ENCODE measurements at places on chromosomes 2 and 18.
A peak's percentile ranks its signal among the peaks of the same experiment; 100 is the strongest.

- DNase-seq, result no peak
Measured at GRCh38 chr2:109537565-109538222, 76.1 kb downstream of the SEPTIN10 start.

GRCh38 chr2:189500456-189501160 lies 59.3 kb downstream of the WDR75 start:
- no peak for DNase-seq

DNA sequence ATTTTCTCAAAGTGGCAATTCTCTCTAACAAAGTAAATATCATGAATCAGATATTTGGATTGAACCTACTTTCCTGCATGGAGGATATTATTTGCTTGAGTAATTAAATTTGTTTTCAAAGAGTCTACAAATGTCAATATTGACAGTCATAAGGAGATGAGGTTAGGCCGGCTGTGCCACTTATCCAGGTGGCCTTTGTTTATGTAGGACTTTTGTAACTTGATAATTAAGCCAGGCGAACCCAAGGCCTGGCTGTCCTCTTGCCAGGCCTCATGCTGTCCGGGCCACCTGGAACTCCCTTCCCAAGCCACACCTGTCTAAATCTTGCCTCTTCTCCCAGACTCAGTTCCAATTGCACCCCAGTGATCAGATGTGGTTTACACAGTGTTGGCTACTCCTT lies 255.2 kb downstream of the ACKR3 start:
- DNase-seq, result peak; percentile 97

- DNase-seq, result no peak
Measured at GRCh38 chr2:59786684-59787083, 766.8 kb downstream of the BCL11A start.

DNA sequence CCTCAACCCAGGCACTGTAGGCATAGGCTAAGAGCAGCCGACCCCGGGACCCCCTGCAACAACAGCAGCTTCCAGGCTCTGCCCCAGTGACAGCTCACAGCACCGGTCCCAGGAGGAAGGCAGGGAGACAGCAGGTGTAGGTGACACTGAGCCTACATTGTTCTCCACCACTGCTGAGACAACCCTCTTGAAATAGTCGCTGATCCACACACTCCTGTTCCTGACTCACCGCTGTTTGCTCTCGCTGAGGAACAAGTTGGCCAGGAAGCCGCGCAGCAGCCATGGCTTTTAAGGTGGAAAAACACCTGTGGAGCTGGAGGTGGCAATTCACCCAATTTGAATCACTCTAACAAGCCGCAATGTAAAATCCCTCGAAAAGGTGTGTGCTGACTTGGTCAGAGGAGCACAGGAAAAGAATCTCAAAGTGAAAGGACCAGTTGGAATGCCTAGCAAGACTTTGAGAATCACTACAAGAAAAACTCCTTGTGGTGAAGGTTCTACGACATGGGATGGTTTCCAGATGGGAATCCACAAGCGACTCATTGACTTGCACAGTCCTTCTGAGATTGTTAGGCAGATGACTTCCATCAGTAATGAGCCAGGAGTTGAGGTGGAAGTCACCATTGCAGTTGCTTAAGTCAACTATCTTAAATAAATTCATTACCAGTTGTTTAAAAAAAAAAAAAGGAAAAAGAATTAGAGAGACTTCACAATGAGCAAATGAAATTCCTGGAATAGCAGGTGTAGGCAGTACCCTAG lies 167.5 kb downstream of the ARL4C start:
- DNase-seq, result no peak

DNA sequence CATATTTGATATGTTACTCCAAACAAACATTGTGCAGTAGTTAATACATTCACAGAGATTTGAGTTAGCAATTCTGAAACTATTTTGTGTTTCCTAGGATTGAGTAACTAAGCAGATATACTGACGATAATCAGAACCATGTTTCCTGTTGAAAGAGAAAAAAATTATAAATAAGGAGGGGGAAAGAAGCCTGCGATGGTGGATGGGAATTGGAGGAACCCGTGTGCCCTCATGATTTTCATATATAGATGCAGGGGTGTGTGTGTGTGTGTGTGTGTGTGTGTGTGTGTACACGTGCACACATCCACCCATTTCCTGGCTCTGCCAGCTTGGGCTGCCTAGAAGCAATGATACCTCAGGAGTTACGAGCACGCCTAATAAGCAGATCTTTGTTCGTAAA lies 56.9 kb downstream of the LPIN2 start:
- no peak for DNase-seq

Data from NCI-H1105 treated with DMSO at 0.1 percent for 48 hours (cell line).